ENCODE measurements at places on chromosomes 16 and 17.

DNA sequence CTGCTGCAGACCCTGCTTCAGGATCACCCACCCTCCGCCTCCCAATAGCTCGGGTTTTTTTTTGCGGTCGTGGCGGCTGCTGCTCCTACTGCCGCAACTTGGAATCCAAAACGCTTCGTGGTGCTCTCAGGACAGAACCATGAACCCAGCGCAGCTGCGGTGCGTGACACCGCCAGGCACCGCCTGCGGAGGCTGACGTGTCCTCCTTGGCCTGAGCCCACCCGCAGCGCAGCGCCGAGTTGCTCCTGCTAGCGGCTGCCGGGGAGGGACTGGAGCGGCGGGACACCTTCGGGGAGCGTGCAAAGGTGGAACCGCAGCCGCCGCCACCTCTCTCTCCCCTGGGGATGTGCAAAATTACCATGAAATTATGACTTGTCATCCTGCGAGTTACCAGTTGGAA is 1893.0 kb downstream of the TP53TG3F start:
- DNase-seq = no peak

DNA sequence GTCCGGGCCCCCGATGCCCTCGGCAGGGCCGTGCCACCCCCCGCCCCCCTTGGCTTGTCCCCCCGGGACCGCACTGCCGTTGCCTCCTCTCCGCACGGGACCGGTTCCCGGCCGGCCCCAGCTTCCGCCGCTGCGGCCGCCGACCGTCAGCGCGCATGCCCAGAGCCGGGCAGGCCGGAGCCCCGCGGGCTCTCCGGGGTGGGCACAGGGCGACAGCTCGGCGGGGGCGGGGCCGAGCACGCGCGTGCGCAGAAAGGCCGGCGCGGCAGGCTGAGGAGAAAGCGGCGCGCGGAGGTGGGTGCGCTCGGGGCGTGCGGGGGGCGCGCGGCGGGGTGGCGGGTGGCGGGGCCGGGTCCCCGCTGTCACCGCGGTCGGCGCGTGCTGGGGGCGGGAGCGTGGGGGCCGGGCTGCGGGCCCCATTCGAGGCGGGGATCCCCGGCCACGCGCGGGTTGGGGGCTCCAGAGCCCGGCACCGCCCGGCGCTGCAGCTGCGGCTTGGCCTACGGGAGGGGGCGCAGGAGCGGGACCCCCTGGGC is at the start of gene TBC1D24:
TBC1D24 (plus strand) TSS at position 251 of the 536 bp plus-strand sequence. CDS start 21,022 bp downstream, outside the sequence.
- DNase-seq = peak; percentile 88

GRCh38 chr17:36148559-36149295 is 27.7 kb downstream of the TBC1D3B start:
- peak; percentile 85 for DNase-seq

GRCh38 chr17:48391444-48391843 is 38.6 kb downstream of the SKAP1 start:
- no peak for DNase-seq

- peak; percentile 8 for DNase-seq
Measured at GRCh38 chr17:2688351-2689342, 22.9 kb downstream of the CLUH start.

DNA sequence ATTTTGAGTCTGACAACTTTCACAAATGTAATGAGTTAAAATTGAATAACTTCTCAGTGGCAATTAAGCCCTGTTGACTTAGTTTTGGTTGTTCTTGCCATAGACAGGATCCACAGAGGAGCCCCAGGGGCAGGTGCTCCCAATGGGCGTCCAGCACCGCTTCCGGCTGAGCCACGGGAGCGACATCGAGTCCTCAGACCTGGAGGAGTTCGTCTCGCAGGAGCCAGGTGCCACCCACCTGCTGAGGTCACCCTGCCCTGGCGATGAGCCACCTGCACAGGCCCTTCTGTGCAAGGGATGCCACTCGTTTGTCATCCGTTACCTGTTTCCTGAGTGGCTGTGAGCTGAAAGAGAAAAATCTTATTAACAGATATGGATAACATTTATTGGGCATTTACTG is 10.7 kb downstream of the CCDC40 start:
- DNase-seq = no peak

DNA sequence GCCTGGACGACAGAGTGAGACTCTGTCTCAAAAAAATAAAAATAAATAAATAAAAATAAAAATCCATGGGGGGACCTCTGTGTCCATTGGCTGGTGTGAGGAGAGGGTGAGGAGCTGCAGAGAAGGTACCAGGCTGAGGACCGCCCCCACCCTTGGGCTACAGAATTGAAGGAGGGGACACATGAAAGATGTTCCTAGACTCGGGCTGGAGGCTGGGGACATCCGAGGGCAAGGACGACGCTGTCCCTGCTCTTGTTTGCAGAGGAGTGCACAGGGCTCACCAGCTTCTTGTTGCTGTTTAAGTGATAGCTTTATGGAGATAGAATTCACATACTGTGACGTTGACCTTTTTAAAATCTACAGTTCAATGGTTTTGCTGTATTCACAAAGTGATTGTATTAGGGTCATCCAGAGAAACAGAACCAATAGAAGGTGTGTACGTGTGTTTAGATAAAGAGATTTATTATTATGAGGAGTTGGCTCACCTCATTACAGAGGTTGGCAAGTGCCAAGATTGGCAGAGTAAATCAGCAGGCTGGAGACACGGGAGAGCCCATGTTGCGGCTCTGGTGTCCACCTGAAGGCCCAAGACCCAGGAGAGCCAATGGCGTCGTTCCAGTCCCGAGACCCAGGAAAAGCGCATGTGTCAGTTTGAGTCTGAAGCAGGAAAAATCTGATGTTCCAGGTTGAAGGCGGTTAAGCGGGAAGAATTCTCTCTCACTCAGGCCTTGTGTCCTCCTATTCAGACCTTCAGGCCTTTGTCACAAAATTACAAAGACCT is 320.7 kb downstream of the SEC14L1 start:
- DNase-seq = no peak

DNA sequence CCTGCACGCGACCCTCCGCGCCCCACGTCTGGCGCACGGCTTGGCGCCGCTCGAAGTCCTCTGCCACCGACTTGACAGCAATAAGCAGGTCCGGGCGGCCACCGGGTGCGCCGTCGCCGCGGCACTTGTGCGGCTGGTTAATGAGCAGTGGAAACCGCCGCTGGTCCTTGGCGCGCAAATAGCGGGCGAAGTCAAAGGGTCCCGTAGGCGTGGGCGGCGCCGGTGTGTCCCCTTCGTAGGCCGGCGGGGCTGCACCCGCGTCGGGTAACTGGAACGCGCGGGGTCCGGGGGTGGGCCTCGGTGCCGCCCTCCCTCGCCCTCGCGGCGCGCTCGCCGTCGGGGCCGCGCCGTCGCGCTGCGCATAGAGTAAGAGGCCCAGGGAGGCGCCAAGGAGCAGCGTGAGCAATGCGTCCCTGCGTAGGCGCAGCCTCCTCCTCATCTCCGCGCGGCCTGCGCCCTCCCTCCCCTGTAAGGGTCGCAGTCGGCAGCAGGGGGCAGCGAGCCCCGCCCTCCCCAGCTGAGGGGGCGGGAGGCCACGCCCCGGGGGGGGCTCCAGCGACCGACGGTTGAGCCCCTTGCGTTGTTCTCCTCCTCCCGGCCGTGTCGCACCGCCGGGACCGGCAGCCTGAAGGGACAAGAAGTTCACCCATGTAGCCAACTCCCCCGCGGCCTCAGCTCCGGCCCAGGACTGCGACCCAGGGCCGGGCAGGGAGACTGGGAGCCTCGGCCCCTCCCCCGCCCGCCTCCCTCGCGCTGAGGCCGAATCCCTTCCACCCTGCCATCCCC is 558 bp downstream of the B3GNT9 start:
- peak; percentile 72 for DNase-seq

- DNase-seq = no peak
Measured at GRCh38 chr17:43524945-43525575, 21.1 kb downstream of the ETV4 start.

DNA sequence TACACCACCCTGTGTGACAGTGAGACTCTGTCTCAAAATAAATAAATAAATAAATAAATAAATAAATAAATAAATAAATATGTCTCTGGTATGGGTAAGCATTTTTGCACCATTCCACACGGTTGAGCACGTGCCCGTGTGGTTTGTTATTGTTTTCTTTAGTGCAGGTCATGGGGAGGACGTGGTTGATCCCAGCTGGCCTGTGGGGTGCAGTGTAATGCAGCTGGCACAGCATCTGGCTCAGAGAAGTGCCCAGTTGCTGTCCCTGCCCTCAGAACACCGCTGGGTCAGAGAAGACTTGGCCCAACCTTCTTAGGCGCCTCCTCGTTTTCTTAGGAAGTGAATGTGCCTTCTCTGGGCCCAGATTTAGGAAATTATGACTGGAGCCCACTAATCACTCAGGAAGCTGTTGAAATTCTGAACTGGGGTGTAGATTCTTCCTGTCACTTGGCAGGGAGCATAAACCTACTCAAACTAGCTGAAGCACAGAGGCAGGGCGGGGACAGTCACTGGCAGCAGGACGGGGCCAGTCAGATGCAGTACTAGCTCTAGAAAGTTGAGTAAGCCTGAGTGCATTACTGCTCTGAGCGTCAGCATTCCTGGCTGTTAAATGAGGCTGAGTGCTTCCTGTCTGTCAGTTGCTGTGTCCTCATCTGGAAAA is 85.9 kb downstream of the SNX29 start:
- DNase-seq = no peak
